Activated CD4-positive, alpha-beta T cell treated with anti-CD3 and anti-CD28 coated beads for 48 hours (primary cell): ENCODE measurements at places on chromosomes 2 and 18.

DNA sequence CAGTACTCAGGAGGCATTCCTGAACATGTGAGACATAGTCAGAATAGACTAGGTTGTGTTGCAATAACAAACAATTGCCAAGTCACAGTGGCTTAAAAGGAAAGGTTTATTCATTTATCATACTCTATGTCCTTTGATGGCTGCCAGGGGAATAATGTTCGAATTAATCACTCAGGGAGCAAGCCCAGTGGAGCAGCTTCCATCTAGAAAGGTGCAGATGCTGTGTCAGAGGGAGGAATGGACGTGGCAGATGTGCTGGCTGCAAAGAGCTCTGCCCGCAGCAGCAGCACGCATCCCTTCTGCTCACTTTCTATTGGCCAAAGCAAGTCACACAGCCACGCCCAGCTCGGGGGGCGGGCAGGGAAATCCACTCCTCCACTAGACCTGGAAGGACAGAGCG, 105.9 kb upstream of the AQP4 start:
- DNase-seq = no peak

DNA sequence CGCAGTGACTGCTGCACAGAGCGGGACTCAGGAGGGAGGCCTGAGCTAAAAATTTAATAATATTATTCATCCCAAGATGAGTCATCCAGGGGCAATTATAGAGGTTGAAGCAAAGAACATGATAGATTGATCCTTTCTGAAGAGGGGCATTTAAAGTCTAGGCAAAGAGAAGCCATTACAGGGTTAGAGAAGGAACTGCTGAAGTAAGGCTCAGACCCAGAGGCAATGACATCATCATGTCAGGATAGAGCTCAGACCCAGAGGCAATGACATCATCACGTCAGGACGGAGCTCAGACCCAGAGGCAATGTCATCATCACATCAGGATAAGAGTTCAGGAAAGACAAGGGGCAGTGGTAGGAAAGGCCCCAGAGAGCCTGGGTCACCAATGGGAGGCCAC, 184.0 kb downstream of the TMEM18 start:
- DNase-seq = no peak

DNA sequence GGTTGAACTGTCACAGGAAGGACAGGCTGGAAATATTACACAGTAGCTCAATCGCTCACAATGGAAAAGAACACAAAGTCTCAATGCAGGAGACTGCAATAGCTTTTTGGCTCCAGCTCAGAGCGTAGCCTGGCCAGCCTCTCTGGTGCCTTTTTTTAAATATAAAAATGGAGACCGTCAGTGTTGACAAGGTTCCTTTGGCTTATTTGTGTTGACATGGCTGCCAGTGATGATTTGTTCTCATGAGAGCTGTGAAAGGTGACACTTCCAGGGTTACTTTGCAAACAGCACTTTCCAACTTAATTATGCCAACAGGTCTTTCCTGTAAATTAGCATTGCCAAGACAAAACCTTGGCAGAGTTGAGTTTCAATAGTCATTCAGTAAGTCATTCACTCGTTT, 70.8 kb downstream of the KCNE4 start:
- no peak for DNase-seq

- no peak for DNase-seq
Observed at GRCh38 chr2:135825550-135826176, 11.3 kb downstream of the LCT start.

DNA sequence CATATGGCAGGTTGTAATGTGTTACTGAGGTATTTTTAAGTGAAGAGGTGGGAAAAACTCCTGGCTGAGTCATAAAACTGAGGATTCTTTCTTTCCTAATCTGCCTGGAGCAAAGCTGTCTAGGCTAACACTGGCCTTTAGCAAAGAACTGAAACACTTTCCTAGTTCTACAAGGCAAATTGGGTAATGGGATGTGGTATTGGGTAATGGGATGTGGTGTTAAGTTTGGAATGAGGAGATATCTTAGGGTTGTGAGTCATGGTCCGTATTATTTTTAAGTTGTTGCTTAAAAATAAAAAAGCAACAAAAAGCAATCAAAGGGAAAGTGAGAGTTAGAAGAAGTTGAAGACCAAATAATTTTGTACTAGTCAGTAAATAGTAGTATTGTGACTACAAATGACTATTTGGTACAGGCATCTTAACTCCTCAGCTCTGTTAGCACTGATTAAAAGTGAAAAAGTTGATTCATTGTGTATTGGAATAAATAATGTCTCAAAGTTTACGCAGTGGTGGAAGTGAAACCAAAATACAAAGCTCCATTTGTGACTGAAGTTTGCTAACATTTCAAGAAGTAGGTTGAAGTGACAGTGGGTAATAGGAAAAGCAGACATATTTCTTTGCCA, 216.8 kb downstream of the CAMKMT start:
- no peak for DNase-seq

DNA sequence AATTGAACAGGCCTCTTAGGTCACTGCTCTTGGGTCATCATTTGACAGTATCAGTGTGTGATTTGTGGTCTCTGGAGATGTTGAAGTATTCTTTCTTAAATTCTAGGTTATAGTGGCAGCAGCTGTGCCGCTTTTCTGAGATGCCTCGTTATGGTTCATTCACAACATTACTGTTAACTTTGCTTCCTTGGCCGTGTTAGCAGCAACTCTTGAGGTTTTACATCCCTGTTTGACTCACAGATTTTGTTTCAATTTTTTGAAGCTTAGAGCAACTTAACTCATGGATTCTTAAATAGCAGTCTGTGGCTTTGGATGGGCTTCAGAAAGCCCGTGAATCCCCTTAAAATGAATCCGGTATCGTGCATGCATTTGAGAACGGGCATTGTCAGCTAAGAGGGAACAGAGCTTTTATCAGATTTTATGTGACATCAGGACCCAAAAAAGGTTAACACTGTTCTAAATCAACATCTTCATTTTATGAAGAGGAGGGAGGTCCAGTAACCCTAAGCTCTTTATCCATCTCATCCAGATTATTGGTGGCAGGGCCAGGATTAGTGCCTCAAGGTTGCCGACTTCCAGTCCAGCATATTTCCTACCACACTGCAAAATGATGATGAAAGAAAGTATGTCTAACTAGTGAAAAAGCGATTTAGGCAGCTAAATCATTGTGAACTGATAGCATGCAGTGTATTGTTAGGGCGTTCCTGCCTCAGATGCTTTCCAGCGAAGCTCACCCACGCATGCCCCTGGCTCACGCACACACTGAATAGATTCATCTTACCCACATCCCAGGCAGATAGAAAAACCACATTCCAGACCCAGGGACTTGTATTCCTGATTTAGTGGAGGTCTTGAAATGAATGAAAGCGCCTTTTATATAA, 5.1 kb downstream of the TRIB2 start:
- DNase-seq = peak; percentile 50

DNA sequence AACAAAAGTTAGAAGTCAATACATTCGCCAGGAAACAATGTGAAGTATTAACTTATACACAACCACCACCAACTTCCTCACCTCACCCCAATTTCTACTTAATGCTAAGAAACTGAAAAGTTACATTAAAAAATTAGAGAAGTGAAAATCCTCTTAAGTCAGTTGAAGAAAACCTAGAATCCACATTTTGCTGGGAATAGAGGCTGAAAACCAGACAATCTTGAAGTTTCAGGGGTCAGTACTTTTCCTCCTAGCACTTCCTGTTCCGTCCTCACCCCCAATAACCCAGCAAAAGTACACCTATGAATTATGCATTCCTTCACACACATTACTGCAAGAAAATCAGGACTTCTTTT, 6.3 kb downstream of the YES1 start:
- DNase-seq = no peak
